ENCODE measurements at places on chromosomes 5 and 9.

GRCh38 chr5:134825212-134825611 is 20.6 kb upstream of the C5orf24 start:
- DNase-seq = no peak

- DNase-seq = no peak
Observed at GRCh38 chr9:87513161-87513560, 15.5 kb downstream of the DAPK1 start.

DNA sequence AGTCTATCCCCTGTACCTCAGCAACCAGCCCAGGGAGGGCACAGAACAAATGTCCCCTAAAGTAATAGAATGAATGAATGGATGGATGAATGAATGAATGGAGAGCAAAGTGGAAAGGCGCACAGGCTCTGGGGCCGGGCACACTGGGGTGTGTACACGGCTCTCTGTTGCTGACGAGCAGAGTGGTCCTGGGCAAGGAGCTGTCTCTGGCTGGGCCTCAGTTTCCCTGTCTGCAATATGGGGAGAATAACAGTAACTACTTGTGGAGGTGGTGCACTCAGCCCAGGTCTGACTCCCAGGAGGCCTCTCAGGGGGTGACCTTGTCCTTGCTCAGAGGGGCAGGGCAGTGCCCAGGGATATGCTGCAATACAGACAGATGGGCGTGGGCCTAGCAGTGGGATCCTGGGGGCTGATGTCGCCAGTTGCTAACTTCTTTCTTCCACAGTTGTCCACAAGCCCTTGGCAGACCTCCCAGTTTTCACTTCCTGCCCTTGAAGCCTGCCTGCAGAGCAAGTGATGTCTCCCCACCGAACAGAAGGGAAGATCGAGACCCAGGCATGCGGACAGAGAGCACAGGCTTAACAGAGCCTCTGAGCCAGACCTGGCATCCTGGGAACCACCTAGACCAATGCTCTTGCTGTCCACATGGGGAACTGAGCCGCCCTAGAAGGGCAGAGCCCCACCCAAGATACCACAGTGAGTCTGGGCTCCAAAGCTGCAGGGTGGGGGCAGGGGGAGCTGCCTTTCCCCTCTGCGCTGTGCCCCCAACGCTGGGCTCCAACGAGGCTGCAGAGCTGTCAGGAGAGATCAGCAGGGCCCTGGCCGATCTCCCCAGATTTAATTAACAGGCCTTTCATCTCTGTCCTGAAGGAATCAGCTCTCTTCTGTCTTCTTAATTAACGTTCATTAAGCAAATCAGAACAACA is 13.6 kb upstream of the LAMC3 start:
- DNase-seq = no peak

DNA sequence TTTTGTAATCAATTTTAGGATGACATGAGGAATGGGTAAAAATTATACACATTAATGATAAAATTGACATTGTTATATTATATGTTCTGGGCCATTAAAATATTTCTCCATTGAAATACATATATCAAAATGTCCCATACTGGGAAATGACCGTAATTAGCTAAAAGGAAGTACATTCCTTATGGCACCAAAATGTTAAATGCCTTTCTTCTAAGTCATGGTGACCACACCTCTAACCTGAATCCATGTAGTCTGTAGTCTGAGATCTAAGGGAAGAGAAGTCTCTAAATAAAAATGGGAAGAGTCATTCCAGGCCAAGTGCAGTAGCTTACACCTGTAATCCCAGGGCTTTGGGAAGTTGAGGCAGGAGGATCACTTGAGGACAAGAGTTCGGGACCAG is 10.0 kb upstream of the GDA start:
- DNase-seq = no peak

- no peak for DNase-seq
Observed at GRCh38 chr9:114083666-114084065, 5.6 kb upstream of the AMBP start.

DNA sequence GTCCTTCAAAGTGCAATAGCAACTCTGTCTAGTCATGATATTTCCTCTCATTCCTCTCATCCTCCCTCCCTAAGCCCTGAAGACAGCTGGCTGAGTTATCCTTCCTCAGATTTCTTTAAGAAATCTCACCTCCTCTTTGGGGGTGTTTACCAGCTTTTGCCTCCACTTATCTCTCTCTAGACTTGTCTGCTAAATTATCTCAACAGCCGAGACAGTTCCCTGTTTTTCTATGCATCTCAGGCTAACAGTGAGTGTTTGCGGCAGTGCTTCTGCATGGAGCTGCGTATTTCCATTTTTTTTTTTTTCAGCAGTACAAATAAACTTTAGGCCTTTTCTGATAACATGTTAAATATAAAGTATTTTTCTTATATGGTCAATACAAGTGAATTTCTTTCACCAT is 20.9 kb downstream of the KCTD16 start:
- DNase-seq = no peak

GRCh38 chr9:126613651-126614050 is at the start of gene LMX1B:
TSS of gene LMX1B (plus strand) at chr9:126613928. CDS start at chr9:126614450, 522 bp downstream.
- no peak for DNase-seq

- no peak for DNase-seq
Observed at GRCh38 chr9:93422977-93423616, 28.4 kb upstream of the FAM120A start.

- no peak for DNase-seq
Observed at GRCh38 chr5:116313366-116313765, 228.5 kb downstream of the COMMD10 start.

- DNase-seq = no peak
Observed at GRCh38 chr5:72559866-72560766, 52.9 kb upstream of the ZNF366 start.

DNA sequence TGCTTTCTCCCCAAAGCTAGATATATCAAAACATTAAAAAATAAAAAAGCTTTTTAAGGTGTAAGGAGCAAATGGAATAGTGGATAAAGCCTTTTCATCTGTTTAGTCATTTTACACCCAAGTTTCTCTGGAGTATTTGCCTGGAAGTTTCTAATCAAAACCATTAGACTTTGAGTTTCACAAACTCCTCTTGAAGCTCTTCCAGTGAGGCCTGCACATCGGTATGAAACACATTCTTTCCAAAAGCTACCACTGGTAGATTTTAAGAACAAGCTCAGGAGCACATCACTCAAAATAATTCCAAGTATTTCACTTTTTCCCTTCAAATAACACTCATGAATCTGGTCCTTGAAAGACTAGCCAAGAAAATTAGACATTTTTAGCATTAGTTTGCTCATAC is 5.7 kb downstream of the TRIM52 start:
- no peak for DNase-seq

- DNase-seq = peak; percentile 57
Observed at GRCh38 chr5:132013006-132013689, 1.7 kb upstream of the ACSL6 start.

GRCh38 chr9:104855807-104856206 is 72.1 kb downstream of the ABCA1 start:
- DNase-seq = no peak

DNA sequence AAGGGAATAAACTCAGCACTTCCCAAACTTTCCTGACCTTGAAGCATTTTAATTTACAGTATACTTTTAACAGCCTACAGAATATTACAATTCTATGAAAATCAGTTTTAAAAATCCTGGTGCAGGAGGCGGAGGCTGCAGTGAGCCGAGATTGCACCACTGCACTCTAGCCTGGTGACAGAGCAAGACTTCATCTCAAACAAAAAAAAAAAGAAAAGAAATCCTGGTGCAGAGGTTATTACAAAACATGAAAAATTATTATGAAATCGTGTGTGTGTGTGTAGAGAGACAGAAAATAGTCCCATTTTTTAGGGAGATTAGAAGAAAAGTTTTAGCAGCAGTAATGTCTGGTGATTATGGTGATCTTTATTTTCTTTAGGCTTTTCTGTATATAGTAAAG is 26.9 kb downstream of the GOLPH3 start:
- no peak for DNase-seq

DNA sequence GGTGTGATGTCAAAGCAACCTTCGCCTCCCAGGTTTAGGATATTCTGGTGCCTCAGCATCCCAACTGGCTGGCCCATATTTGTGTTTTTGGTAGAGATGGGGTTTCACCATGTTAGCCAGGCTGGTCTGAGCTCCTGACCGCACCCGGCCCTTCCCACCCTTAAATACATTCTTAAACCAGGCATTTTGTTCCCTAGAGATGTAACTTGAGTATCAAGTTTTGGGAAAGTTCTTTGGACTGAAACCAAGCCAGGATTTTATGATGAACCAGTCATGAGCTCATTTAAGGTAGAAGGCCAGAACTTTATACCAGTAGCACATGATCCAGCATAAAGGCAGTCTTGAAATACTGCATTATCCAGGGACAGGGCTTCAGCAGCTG is 3.5 kb downstream of the RPL7A start:
- DNase-seq = no peak

DNA sequence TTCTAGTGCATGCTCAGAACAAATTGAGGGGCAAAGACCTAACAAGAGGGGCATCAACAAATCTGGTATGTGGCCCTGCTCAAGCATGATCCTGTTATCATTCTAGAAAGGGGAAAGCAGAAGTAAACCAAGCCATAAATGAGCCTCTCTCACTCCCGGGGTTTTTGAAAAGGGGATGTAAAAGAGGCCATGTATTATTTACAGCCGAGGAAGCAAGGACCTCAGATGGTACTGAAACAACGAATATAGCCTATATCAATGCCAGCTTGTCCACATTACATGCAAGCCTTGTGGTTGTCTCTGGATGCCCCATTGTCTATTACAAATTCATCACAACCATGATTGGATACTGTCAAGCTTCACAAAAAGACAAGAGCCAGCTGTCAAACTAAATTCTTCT is 211.3 kb downstream of the DCP2 start:
- no peak for DNase-seq

GRCh38 chr9:38061326-38061977 is 7.6 kb downstream of the SHB start:
- DNase-seq = no peak

DNA sequence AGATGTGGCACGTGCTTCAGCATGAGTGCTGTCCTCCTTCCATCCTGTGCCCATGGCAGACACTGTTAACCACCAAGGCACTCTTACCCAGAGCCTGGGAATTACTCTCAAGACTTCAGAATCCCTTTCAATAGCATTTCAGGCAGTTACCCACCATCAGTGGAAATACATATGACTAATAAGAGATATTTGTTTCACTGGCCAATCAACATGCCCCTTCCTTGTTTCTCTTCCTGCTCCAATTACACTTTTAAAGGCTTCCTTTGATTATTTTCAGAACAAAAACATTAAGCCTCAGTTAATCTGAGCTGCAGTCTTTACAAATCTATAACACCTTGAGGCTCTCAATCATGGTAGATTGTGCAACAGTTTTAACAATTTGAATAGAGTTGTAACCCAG is 70.8 kb downstream of the PRELID2 start:
- DNase-seq = no peak

GRCh38 chr5:17316970-17317459 is 99.6 kb downstream of the BASP1 start:
- no peak for DNase-seq

DNA sequence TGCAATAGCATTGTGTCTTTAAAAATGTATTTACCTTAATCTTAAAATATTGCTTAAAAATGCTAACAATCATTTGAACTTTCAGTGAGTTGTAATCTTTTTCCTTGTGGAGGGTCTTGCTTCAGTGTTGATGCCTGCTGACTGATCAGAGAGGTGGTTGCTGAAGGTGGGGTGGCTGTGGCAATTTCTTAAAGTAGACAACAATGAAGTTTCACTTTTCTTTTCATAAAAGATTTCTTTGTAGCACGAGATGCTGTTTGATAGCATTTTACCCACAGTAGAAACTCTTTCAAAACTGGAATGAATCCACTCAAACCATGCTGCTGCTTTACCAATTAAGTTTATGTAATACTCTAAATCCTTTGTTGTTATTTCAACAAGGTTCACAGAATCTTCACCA is 50.8 kb downstream of the NR3C1 start:
- DNase-seq = peak; percentile 68

GRCh38 chr9:110249603-110250002 is 6.7 kb downstream of the TXN start:
- no peak for DNase-seq

GRCh38 chr5:160545832-160546231 is 124.2 kb downstream of the PTTG1 start:
- DNase-seq = no peak

DNA sequence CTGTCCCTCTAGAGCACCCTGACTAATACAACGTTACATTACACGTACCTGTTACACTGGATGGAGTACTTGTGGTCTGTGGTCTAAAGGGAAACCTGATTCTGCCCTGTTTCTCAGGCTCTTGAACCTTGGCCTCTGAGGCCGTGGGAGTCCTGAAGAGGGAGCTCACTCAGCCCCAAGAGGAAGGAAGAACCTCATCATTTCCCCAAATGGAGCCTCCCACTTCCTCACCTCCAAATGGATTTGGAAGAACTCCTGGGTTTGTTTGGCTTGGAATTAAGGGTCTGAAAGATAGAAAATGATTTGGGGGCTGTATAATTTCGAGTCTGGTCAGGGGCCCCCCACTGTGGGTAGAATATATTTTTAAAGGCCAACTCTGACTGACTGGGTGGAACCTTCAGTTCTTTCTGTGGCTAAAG is 200.2 kb downstream of the SEMA6A start:
- no peak for DNase-seq

DNA sequence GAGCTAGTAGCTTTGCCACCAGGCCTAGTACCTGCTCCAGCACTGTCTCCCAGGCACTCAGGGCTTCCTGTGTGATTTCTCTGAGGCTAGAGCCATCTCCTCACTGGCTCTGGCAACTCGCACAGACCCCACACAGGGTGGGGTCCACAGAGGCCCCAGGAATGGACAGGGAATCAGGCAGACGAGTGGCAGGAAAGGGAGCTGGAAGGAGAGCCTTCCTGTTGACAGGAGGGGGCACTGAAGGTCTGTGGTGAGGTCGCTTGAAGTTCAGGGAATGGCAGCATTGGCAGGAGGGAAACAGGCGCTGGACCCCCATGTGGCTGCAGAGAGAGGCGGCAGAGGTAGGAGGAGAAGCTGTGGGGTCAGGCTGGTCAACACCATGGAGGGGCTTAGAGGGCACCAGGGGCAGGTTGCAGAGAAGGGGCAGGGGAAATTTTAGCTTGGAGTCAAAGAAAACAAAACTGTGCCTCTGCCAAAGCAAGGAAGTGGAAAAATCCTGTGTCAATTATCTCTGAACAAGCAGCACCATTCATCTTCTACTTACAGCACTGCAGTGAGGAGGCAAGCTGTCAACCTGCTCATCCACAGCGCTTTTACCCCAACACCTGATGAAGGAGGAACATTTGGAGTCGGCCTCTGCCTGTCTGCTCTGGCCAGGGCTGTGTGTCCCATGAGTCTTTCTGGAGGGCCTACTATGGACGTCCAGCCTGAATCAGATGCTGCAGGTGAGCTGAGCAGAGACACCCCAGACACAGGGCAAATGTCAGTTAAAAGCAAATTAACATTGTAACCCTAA is 270.2 kb downstream of the FSTL4 start:
- peak; percentile 43 for DNase-seq

DNA sequence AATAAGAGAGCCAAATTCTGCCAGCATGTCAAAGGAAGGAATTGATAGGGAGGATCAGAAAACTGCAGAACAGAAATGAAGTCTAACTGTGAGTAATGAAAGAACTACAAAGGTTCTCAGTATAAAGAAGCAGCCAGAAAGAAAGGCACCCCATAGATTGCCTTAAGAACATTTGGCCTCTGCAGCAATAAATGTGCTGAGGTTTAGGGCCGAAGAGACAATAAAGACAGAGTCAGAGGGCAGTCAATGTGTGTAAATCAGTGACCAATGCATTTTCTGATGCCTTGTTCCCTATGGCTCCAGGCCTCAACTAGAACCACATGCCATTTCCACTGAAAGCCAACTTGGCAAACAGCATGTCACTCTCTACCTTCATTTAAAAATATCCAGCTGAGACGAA is 281.0 kb downstream of the HINT1 start:
- DNase-seq = no peak

GRCh38 chr5:126920291-126920690 is 110.1 kb downstream of the MARCHF3 start:
- no peak for DNase-seq

- no peak for DNase-seq
Observed at GRCh38 chr5:59873113-59873512, 20.4 kb downstream of the PDE4D start.

All from activated effector memory CD4-positive, alpha-beta T cell treated with anti-CD3 and anti-CD28 coated beads, Interleukin-2, amount 50 U/mL, for 16 hours (primary cell).